ENCODE measurements at places on chromosomes 16 and 17.

DNA sequence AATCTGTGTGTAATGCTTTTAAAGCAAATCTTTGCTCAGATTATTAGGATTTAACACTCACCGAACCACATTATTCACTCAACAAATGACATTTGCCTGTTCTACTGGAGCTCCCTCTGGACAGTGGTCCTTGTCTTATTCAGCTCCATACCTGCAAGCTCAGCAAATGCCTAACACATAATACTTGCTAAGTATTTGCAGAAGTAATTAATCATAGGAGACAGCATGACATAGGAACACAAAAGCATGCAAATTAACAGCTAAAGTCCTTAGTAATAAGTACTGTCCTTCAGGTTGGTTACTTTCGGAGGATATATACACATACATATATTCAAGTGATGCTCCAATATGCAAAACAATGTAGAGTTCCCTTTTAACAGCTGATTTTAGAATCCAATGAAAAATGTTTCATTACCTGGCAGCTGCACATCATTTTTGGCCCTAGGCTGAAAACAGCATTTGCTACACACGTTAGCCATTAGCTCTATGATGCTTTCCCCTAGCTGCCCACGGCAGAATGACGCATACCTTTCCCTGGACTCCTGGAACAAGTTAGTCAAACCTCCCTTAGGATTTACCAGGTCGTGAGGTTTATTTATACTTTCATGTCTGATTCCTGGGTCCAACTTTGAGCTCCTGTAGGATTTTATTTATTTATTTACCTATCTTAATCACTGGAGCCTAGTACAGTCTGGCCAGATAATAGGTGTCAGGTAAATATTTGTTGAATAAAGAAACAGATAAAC lies 8.6 kb downstream of the BRD7 start:
- DNase-seq, result no peak

GRCh38 chr16:87838643-87839541 lies 30.4 kb downstream of the SLC7A5 start:
- DNase-seq, result no peak

GRCh38 chr16:56265746-56266145 lies 74.5 kb downstream of the GNAO1 start:
- no peak for DNase-seq

DNA sequence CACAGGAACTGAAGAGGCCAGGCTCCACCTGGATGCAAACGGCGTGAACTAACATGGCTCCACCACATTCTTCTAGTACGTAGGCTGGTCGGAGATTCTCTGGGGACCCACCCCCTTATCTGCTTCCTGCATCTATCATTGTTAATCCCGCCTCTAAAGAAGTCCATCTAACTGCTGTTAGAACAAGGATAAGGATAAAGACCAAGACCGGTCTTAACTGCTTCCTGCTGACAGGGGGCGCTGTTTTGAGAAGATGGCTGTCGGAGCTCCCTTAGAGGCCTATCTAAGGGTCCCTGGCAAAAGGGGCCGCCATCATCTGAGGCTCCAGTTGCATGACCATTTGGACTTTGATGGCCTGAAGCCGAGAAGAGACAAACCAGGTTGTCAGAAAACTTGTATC lies 25.8 kb upstream of the TNFSF12 start:
- DNase-seq, result no peak

DNA sequence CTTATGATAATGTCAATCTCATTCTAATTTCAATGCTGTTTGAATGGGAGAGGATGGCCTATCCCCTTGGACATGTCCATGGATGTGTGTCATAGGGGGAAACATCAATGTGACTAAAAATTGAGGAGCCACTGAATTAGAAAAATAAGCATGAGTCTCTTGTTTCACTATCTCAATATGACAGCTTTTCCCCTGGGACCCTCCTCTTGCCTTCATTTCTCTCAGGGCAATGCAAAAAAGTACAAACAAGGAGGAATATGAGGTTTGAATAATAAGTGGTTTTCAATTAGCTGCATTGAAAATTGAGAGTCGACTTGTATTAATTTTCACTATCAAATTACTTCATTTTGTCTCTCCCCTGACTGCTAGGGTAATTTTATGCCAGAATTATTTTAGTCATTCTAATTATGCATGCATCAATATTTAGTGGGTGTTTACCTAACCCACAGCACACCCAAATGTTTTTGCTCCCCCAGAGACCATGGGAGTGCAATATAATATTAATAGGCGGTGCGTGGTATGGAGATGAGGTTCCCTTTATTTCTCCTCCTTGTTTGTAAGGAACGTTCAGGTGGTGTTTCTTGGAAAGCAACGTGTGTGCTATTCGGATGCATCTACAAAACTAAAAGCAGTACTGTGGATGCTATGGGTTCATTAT lies 6.8 kb upstream of the SDR42E1 start:
- no peak for DNase-seq

- DNase-seq, result no peak
Measured at GRCh38 chr16:84552135-84552534, 47.7 kb upstream of the MEAK7 start.

DNA sequence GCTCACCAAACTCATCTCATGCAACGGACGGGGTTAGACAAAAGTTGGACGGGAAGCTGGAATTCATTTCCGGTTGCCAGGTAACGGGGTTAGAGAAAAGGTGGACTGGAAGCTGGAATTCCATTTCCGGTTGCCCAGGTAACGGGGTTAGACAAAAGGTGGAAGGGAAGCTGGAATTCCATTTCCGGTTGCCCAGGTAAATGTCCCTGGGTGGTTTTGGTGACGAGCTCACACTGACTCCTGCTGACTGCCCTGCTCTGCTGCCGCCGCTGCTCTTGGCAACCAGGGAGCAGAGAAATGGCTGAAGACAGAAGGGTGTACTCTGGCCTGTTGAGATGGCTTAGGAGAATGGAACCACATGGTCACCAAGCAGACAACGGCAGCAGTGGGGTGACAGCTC lies 170.3 kb upstream of the RPH3AL start:
- no peak for DNase-seq

GRCh38 chr17:64947152-64947551 lies 27.9 kb upstream of the LRRC37A3 start:
- DNase-seq, result no peak

DNA sequence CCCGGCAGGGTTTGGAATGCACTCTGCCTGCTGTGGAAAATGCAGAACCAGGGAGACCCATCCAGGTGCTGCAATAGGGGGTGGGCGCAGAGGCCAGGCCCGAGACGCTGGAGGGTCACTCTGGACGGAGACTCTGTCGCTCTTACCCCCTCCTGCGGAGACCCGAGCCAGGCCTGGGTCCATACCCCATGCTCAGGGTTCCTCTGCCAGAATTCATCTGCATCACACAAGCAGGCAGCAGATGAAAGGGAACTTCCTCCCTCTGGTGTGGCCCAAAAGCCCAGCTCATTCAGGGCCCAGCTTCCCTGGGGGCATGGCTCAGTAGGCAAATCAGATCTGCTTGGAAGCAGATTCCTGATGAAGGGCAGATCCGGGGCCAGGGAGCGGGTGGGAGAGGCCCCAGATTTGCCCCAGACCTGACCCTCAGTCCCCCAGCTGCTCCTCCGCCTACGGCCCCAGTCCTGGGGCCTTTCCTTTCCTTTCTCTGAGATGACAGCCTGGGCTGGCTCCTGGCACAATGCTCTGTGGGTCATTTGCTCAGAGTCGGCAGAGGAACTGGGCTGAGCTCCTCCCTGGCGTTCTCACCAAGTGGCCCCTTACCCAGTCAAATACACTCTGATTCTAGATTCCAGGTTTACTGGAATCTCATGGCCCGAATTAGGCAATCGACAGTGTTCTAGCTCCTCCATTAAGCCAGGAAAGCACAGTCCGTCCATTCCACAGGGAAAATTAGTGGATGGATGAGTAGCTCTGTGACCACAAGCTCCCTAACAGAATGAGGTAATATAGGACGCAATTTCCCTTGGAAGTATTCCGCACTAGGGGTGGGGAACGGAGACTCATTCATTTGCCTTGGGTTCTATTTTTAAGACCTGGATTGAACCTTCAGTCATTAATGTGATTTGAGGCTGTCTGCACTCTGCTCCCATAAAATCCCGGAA lies 19.1 kb upstream of the RASD1 start:
- DNase-seq, result no peak

GRCh38 chr16:8899709-8900317 lies 17.7 kb downstream of the LITAFD start:
- no peak for DNase-seq

DNA sequence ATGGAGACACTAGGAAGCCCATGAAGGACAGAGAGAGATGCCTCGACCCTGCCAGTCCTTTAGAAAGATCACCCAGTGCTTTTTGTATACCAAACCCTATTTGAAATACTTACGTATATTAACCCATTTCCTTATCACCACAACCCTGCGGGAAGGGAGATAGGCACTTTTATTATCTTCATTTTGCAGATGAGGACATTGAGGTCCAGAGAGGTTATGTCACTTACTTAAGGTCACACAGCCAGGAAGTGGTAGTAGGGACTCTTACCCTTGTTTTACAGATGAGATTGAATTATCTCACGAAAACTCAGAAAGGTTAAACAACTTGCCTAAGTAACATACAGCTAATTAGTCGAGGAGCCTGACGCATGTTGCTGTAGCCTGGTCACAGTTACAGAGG lies 38.2 kb downstream of the IL4R start:
- no peak for DNase-seq

DNA sequence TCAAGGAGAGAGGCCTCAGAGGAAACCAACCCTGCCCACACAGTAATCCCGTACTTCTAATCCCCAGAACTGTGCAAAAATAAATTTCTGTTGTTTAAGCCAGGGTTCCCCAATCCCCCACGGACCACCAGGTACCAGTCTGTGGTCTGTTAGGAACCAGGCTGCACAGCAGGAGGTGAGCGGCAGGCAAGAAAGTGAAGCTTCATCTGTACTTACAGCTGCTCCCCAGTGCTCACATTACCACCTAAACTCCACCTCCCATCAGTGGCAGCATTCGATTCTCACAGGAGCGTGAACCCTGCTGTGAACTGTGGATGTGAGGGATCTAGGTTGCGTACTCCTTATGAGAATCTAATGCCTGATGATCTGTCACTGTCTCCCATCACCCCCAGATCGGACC lies 101.1 kb upstream of the CDC42EP4 start:
- DNase-seq, result no peak

GRCh38 chr17:79092567-79092966 lies 17.9 kb downstream of the ENGASE start:
- DNase-seq, result no peak

DNA sequence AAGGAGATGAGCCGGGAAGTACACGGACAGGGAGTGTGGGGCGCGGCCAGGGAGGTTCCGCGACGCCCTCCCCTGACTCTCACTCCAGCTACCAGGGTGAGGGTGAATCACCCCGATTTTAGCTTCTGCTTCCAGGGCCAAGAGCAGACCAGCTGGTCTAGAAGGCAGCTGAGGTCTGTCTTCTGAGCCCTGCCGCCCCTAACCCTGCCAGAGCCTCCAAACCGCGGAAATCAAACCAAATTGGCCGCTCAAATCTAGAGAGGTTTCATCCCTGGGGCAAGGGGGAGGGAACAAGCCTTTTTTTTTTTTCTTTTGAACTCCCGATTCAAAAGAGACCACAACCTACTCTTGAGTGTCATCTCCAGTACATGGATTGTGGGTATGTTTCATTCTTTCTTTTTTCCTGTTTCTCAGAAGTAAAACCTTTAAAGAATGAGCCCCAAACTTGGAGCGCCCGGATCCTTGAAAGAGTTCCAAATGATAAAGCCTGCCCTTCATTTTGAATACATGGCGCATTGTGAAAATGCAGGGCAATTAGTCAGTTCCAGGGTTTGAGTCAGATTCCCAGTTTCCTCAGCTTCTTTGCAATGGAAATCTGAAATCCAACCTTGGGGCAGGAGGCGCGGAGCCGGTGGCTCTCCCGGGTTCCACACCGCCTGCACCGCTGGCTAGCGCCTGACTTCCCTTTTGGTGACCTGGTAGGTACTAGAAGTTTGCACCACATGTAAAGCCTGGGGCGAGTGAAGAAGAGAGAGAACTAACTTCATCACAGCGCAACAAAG lies 16.5 kb upstream of the ZFHX3 start:
- DNase-seq, result no peak

DNA sequence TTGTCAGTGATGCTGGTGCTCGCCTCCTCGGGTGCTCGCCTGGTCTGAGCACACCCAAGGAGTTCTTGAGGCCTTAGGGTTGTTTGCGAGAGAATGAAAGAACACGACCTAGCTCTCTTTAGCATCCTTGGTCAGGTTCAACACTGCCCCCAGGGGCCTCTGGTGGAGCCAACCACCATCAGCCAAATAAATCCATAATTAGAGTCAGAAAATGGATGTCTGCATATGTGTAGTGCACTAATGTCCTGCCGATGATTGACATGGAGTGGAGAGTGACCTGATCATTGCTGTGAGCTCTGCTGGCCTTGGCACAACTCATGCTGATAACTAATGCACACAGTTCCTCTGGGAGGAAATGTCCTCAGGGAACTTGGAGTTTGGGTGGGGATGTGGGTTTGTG lies 8.2 kb upstream of the STH start:
- DNase-seq, result no peak

- no peak for DNase-seq
Measured at GRCh38 chr16:25184771-25185170, 32.0 kb upstream of the AQP8 start.

DNA sequence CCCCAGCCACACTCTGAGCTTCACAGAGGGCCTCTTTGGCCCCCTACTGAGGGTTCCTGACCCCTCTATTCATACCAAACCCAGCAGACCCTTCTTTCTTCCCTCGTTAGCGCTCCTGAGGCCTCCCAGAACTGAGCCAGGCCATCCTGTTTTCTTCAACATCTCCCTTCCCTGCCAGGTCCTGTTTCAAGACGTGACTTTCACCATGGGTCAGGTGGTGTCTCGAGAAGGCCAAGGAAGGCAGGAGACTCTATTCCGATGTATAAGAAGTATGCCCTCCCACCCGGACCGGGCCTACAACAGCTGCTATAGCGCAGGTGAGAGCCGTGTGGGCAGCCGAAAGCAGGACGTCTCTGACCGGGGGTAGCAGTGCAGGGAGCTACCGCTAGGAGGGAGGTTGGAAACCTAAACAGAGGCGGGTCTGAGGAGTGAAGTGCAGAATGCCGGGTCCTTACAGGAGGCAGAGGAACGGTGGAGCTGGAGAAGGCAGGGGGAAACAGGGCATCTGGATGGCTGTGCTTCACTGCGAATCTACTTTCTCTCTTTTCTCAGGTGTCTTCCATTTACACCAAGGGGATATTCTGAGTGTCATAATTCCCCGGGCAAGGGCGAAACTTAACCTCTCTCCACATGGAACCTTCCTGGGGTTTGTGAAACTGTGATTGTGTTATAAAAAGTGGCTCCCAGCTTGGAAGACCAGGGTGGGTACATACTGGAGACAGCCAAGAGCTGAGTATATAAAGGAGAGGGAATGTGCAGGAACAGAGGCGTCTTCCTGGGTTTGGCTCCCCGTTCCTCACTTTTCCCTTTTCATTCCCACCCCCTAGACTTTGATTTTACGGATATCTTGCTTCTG lies 1.3 kb upstream of the SENP3 start:
- DNase-seq, result no peak

All from HS-27A (cell line).